Iris pigment epithelial cell (primary cell): ENCODE measurements at places on chromosomes 7 and 10.

DNA sequence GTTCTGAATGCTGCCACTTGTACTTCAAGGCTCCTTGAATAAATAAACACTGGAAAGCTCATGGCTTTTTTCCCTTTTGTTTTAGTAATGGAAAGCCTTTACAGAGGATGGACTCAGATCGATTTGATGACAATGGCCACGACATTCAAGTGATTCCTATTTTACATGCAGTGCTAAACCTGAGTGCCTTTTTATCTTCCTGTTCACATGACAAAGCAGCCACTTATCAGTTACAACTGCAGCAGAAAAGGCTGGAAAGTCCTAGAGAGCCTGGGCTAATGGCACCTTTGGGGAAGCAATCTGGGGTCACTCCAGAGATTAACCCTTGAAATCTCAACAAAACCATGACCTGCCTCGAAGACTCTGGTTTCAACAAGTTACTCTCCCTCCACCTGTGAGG, 249.0 kb upstream of the AUTS2 start:
- no peak for DNase-seq

DNA sequence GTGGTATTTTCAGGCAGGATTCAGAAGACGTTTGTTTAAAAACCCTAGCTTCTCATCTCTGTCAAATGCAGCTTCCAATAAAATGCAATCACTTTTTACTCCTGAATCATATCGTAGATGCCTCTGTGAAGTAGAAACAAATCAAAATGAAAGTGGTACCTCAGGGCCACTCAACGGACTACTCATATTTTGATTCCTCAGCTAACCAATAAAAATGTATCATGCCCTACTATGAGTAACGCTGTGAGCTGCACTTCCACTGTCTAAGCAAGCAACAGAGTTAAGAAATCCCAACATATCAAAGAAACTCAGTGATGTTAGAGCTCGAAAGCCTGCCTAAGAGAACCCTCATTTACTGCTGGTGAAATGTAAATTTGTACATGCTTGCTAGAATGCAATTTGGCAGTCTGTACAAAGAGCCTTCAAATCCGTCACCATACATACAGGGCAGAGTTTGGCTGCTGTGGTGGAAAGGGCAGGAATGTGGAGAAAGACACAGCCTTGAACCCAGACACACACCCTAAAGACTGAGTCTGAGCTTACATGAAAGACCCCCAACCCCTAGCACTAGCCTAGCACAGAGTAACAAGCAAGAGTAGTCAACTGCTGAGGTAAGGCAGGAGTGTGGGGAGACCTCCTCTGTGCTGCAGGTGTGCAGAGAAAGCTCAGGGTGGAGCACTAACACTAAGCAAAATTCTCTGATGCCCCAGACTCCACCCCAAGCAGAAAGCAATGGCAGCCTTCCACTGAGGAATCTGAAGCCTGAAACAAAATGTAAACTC, 151.5 kb downstream of the ANK3 start:
- DNase-seq = peak; percentile 69

GRCh38 chr10:97150616-97151015, 35.1 kb downstream of the SLIT1 start:
- DNase-seq = no peak

DNA sequence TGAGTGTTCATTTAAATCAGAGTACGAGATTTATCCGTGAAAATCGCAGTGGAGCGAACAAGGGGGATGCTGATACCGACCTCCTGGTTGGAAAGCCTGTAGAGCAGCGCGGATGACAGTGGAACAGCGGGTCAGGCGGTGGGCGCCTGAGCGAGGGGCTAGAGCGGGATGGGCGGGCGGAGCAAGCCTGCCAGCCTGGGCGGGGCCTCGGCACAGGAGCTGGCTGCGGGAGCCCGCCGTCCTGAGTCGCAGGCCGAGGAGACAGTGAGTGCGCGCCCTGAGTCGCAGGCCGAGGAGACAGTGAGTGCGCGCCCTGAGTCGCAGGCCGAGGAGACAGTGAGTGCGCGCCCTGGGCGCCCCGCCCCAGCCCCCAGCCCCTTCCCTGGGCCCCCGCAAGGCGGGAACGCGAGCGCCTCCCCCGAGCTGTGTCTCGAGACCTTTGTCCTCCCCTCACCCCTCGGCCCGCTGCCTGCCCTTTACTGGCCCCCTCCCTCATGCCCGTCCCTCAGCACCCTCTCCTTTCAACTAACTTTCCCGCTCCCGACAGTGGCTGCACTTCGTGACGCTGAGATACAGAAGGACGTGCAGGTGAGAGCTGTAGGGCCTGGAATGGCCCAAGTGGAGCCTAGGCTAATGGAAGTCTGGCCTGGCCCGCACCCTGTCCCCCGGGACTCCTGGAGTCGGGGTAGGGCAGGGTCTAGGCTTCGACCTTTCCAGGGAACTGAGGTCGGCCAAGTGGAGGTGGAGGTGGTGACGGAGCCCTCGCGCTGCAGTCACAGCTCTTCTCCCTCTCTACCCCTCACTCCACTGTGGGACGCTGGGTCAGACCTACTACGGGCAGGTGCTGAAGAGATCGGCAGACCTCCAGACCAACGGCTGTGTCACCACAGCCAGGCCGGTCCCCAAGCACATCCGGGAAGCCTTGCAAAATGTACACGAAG, at the start of gene AS3MT:
Gene AS3MT, plus strand, starts transcription at position 213 of the 941 bp plus-strand sequence. Its CDS starts 123 bp downstream, at position 336.
- peak; percentile 9 for DNase-seq

DNA sequence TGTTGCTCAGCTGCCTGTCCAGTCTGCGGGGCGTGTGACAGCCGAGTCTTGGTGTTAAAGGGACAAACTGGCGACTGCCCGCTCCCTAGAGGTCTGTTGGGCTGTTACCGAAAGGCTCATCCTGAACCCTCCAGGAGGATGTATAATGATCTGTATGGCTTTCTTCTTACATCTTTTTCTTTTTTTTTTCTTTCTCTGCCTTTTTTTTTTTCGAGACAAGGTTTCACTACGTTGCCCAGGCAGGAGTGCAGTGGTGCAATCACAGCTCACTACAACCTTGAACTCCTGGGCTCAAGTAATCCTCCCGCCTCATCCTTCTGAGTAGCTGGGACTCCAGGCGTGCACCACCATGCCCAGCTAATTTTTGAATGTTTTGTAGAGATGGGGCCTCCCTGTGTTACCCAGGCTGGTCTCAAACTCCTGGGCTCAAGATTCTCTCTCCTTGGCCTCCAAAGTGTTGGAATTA, 857 bp downstream of the INTS15 start:
- DNase-seq = peak; percentile 31

- no peak for DNase-seq
Measured at GRCh38 chr10:22379059-22379458, 33.8 kb downstream of the SPAG6 start.
